Left renal cortex interstitium (tissue), 4 donors: ENCODE measurements at places on chromosomes 5 and 9.
A peak's percentile ranks its signal among the peaks of the same experiment; 100 is the strongest.

DNA sequence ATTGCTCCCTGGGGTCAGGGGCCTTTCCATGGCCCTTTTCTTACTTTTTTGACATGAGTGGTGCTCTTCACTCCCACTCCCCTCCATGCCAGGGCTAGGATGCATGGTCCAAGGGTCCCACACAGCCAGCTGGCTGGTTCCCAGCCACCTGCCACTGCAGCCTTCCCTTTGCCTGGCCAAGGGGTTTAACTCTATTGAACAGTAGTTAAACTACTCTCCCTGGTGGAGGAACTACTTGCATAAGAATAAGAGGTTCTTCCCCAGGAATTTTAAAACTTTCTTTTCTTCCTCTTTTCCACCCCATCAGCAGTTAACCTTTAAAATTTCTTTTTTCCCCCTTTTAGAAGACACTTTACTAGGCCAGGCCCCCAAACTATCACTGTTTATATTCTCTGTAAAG is 1532.8 kb upstream of the ACO1 start:
- no peak for DNase-seq

DNA sequence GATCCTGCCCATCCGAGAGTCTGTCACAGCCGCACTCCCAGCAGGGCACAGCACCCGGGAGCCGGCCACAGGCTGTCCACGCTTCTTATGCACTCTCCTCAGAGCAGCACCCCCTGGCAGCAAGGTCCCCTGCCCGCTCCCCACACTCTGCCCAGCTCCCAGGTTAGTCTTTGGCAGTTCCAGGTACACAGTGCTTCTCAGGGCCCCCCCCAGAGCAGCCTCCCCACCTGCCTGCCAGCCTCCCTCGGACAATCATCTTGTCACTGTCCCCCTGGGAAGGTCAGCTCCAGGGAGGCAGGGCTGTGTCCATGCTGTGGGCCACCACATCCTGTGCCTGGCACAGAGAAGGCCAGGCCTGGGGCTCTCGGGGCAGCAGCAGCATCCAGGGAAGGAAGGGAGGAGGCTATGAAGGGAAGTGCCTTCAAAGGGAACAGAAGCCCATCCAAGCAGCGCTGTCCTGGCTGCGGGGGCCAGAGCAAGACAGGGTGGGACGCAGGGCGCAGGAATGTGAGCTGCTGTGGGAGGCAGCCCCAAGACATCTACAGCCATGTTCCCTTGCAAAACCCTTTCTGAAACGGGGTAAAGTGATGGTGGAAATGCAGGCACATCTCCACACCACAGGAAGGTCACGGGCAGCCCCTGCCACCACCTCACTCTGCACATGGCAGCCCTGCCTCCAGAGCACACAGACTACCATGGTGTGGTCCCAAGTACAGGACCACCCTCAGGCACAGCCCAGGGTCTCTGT is 68.6 kb upstream of the ADAMTS2 start:
- no peak for DNase-seq

DNA sequence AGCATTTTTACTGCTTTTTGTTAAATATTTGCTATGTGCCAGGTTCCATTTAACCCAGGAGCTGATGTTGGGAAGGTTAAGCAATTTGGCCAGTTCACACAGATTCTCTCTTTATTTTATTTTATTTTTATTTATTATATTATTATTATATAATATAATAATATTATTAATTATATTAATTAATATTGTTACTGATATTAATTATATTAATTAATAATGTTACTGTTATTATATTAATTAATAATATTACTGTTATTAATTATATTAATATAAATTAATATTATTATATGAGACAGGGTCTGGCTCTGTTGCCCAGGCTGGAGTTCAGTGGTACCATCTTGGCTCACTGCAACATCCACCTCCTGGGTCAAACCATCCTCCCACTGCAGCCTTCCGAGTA is 593.0 kb upstream of the SGCD start:
- DNase-seq: no peak

DNA sequence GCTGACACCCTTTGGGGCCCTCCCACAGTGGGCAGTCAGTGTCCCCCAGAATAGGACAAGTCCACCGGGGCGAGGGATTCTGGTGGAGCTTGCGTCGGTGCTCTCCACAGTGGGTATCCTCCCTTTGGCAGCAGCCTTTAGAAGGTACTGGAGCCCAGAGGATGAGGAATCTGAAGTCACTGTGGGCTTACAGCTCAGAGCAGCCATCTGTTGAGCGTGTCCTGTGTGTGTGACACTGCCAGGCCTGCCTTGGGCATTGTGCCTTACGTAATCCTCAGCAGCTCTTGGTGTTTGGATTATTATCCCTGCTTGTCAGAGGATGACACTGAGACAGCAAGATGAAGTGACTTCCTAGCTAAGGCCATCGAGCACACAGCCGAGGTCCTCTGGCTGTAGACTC is 12.6 kb downstream of the URM1 start:
- no peak for DNase-seq

DNA sequence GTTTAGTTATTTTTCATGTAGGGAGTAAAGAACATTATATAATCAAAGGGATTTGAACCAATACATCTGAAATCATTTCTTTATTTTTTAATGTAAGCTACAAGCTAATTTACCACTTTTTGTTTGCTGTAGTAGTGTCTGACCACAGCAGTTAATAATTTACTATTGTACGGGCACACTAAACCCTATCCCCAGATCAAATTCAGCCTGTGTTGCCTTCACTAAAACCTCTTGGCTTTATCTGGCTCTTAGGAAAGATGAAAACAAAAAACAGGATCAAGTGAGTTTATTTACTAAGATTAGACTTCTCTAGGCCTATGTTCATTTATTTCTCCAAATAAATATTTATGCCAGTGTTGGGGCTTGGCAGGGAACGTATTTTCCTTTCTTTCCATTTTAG is 384.1 kb downstream of the EBF1 start:
- DNase-seq: no peak

DNA sequence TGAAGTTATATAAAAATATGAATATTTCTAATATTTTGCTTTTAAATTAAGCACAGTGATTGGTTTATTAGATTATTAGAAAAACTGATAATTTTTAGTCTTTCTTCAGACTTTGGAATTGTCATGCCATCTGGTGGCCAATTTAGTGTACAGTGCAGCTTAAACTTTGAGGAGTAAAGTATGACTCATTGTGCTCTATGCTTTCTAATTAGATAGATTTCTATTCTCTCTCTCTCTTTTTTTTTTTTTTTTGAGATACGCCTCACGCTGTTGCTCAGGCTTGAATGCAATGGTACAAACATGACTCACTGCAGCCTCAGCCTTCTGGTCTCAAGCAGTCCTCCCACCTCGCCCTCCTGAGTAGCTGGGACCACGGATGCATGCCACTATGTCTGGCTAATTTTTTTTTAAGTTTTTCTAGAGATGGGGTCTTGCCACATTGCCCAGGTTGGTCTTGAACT is 42.1 kb upstream of the GPR21 start:
- DNase-seq: no peak

DNA sequence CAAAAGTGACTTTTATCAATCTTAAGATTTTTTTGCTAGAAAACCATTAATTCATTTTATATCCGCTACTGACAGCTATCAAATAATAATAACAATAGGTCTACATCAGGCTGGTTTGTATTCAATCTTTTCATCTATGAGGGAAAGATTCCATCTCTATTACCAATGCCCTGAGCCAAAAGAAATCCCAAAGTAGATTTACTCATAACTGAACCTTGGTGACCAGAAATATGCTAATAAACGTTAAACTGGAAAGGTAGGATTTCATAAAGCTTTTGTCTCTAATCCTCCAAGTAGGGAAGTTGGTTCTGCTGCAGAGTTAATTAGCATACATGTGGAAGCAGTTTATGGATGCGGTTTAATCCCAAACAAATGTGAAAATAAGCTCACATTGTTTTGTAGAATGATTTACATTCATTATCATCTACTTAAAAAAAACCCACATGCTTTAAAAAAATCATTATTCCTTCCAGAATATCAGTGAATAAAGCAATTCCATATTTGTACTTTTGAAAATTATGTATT is 715.5 kb downstream of the CETN3 start:
- no peak for DNase-seq

DNA sequence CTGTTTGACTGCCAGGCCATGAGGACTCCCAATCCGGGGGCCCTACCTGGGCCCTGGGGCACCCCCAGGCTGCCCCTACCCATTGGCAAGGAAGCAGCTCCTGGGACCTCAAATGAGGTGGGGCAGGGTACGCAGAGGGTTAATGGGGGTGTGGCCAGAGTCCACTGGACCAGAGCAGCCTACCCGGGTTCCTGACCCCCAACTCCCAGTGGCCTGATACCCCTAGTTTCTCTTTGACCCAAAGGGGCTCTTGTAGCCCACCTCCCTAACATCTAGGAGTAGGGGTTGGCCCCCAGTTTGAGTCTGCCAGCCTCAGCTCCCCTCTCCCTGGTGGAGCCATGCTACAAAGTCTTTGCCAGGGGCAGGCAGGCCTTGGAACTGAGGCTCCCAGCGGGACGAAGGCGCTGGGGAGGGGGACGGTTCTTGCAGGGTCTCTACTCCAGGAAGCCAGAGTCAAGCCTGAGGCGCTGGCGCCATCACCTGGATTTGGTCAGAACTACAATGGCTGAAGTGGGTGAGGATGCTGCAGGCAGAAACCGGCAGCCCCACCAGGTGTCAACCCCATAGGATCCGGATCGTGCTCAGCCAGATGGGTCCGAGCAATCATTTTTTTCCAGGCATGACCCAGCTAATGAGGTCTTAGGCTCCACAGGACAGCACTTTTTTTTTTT is 8.4 kb upstream of the CERCAM start:
- DNase-seq: no peak

DNA sequence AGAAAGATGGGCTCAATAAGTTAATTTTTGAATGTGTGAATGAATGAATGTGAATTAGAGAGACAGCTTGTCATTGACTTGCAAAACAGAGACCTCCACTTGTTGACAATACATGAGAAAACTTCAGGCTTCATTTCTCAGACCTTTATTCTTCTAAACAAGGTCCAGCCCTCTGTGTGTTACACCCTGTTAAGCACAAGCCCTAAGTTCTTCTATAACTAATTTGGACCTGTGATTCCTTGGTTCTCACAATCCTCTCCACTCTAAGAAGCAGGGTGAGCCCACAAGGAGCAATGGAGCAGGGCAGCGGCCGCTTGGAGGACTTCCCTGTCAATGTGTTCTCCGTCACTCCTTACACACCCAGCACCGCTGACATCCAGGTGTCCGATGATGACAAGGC is at the start of gene TMEM174:
TMEM174 (plus strand) TSS at position 243 of the 400 bp plus-strand sequence; CDS start at position 294, 51 bp downstream.
- DNase-seq: no peak

DNA sequence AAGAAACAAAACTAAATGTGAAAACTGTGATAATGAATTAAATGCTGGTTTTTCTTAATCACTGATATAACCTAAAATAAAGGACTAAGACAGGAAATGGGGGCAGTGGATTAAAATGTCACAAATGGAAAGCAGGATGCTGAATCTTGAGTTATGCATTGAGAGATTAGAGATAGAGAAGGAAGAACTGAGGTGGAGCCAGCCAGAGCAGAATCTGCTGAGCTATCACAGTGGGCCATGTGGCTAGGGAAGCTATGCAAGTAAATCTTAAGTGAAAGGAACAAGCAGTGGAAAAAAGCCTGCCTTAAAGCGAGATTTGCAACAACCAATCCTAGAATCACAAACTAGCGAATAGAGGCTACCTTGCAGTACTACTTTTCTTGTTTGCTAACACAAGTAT is 188.5 kb upstream of the RASA1 start:
- no peak for DNase-seq

- DNase-seq: no peak
These were observed 5.7 kb downstream of the MAPKAP1 start for GRCh38 chr9:125701351-125701750.

- DNase-seq: no peak
These were observed 702.1 kb downstream of the SEMA5A start for GRCh38 chr5:8843771-8844170.

GRCh38 chr5:102654559-102655349 is 100.4 kb upstream of the PAM start:
- DNase-seq: no peak

- DNase-seq: no peak
These were observed 18.6 kb upstream of the NKD2 start for GRCh38 chr5:989961-990530.

- no peak for DNase-seq
These were observed 97.8 kb downstream of the PIK3R1 start for GRCh38 chr5:68313336-68313735.

- no peak for DNase-seq
These were observed 78.9 kb upstream of the ZNF462 start for GRCh38 chr9:106784076-106784475.

GRCh38 chr9:35308316-35308715 is 146.5 kb downstream of the UNC13B start:
- no peak for DNase-seq

- no peak for DNase-seq
These were observed 3.5 kb downstream of the NRARP start for GRCh38 chr9:137298401-137299202.

GRCh38 chr9:78663369-78663768 is 366.4 kb downstream of the PSAT1 start:
- DNase-seq: no peak

- DNase-seq: peak; percentile 59
These were observed at the start of gene ELOVL7 for GRCh38 chr5:60843936-60844905. TSS of gene ELOVL7 (minus strand) at chr5:60844269. CDS start at chr5:60787397, 56,872 bp downstream.

DNA sequence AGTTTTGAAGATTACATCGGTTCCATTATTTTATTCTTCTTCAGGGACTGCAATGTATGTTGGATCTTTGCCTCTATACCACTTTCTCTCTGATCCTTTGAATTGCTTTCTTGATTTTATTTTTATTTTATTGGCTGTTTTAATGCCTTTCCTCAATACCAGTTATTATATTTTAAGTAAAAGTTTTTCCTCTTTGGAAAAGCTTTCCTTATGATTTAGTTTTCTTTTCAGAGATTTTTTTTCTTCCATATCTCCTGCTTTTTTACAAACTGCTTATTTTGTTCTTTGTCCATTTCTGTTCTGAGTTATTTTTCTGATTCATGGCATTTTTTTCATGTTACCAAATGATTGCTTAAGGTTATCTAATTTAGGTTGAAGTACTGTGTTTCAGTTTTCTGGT is 11.5 kb downstream of the ZMAT2 start:
- DNase-seq: no peak

DNA sequence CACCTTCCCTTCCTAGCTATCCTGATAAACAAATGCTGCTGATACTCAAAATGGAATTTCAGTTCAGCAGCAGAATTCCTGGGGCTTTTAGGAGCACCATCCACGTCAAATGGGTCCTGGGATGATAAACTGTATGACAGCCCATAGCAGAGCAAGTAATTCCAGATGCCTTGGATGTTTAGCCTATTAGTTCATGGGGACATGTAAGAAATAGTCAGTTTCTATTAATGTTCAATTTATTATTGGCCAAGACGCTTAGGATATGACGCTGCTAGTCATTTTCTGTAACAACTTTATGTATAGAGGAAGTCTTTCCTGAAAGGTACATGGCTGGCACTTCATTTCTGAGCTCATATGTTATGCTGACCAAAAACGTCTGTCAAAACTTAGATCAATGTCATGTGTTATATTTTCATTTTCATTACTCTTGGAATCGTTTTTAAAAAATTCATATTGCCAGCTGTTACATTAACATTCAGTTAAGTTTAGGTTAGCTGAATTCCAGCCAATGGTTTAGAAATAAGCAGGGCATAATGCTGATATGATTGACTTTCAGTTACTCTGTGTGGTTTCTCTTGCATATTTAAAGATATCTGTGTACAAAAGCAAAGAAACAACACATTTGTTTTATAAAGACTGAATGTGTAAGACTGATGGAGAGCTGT is 243.8 kb downstream of the CSNK1G3 start:
- no peak for DNase-seq
